NCI-H510A (cell line): ENCODE measurements at places on chromosomes 1 and 21.

- DNase-seq: no peak
Measured at GRCh38 chr1:216710055-216710454, 13.2 kb downstream of the ESRRG start.

DNA sequence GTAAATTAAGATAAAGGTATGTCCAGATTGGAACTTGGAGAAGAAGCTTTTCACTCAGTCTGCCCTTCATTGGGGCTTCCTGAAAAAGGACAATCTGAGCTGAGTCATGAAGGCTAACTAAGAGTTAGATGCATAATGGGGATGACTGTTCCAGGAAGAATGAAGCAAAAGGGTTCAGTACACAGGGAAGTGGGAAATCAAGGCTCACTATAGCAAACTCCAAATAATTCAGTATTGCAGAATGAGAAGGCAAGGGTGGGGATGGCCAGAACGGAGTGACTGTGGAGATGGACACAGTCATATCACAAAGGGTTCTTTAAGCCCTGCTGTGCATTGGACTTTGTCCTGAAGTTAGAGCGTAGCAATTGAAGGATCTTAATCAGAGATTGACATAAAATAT is 158.3 kb downstream of the FGGY start:
- DNase-seq: no peak

GRCh38 chr21:32190493-32191144 is 88.2 kb downstream of the MIS18A start:
- no peak for DNase-seq

- DNase-seq: no peak
Measured at GRCh38 chr1:21857840-21858670, 46.0 kb downstream of the LDLRAD2 start.

DNA sequence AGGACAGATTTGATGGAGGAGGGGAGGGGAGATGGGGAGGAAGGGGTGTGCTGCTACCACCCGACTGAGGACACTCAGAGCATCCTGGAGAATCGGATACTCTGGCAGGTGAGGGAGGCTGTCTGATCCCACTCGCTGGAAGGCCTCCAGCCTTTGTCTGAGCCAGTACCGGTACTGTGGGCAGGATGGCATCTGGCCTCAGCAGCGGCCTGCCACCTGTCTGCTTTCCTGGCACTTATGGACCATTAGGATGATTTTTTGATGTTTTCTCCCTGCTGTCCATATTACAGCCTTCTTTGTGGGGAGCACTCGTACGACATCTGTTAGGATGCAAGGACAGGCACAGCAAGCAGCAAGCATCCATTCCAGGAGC is 11.5 kb downstream of the ATP2B4 start:
- no peak for DNase-seq

DNA sequence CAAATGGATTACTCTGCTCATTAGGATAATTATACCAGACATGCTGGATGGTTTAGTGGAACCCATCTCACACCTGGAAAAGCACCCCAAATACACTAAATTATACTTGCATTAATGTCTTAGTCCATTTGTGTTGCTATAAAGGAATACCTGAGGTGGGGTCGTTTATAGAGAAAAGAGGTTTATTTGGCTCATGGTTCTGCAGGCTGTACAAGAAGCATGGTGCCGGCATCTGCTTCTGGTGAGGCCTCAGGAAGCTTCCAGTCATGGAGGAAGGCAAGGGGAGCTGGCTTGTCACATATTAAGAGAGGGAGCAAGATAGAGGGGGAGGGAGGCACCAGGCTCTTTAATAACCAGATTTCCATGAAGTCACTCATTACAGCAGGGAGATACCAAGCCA is 95.6 kb downstream of the MT1HL1 start:
- no peak for DNase-seq

- no peak for DNase-seq
Measured at GRCh38 chr1:219798283-219799030, 129.9 kb downstream of the SLC30A10 start.
